Immature natural killer cell (primary cell): ENCODE measurements at places on chromosomes 12 and 14. TPM values are rescaled to one million over a fixed set of nuclear protein-coding genes. Genes with fewer than 3 reads are reported as not detected.

GRCh38 chr12:121033625-121034349 is 5.3 kb downstream of the OASL start:
- peaks cover 57% of the 10 kb centered on the region for H3K4me1 ChIP-seq
- peak; percentile 77 for DNase-seq
- H3K27ac ChIP-seq, result peak overlapping the region; percentile 95
- peaks cover 2% of the 10 kb centered on the region for H3K27me3 ChIP-seq
- H3K36me3 ChIP-seq, result peaks cover 12% of the 10 kb centered on the region
- H3K4me3 ChIP-seq, result peak overlapping the region; percentile 83

- no peak for DNase-seq
- no peaks in the 10 kb centered on the region for H3K4me1 ChIP-seq
- H3K36me3 ChIP-seq, result no peaks in the 10 kb centered on the region
- no peaks in the 10 kb centered on the region for H3K27me3 ChIP-seq
- H3K27ac ChIP-seq, result no peak overlapping the region
These were observed 48.4 kb downstream of the MYRFL start for GRCh38 chr12:69873429-69873828.

The PGF gene
- 0.06 TPM for polyA plus RNA-seq

DNA sequence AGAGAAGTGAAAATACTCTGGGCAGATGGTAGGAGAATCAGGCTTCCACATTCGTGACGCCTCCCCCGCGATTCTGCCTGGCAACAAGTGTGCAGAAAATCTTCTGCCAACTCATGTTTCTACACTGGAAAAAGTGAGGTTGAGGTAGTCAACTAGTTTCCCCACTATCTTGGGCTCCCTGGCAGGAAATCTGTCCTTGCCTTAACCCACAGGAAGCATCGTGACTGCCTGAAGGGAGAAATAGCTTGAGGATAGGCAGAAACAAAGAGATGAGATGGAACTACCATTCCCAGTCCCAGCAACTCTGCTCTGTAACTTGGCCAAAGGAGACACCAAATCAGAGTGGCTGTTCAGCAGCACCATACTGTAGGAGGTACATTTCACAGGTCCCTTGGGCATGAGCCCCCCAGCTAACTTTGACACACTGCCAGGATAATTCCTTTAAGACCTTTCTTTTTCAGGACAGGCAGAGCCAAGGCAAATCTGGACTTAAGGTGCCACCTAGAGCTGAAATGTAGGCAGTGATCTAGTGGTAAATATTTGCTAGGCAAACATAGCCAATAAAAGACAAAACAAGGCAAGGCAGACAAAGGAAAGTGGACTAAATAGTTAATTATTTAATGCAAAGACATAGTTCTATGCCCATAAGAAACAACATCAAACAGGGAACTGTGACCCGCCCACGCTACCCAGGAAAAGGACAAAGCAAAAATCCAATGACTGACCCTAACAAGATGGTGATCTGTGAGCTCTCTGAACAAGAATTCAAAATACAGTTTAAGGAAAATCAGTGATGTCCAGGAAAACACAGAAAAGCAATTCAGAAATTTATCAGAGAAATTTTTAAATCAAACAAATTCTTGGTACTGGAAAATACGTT is 205.1 kb downstream of the PTPRO start:
- no peak overlapping the region for H3K4me3 ChIP-seq
- no peak overlapping the region for H3K27ac ChIP-seq
- no peaks in the 10 kb centered on the region for H3K4me1 ChIP-seq
- H3K36me3 ChIP-seq, result no peaks in the 10 kb centered on the region
- H3K27me3 ChIP-seq, result peaks cover 2% of the 10 kb centered on the region
